ENCODE measurements at places on chromosomes 16 and 17. TPM values are rescaled to one million over a fixed set of nuclear protein-coding genes. Genes with fewer than 3 reads are reported as not detected.

DNA sequence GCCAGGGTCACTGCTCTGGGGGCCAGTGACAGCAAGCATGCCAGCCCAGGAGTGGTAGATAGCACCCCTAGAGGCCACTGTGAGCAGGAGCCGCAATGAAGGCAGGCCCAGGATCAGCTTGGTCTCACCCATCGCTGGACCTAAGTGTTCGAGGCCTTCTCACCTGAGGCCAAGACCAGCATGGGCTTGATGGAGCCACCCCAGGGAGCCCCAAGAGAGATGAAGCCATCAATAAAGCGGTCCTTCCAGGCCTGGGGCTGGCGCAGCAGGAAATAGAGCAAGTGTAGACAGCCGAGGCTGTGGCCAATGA is 1.8 kb downstream of the LCAT start:
- peaks cover 21% of the 10 kb centered on the region for H3K4me1 ChIP-seq
- peak; percentile 81 for DNase-seq
- H3K4me3 ChIP-seq, result no peak overlapping the region

DNA sequence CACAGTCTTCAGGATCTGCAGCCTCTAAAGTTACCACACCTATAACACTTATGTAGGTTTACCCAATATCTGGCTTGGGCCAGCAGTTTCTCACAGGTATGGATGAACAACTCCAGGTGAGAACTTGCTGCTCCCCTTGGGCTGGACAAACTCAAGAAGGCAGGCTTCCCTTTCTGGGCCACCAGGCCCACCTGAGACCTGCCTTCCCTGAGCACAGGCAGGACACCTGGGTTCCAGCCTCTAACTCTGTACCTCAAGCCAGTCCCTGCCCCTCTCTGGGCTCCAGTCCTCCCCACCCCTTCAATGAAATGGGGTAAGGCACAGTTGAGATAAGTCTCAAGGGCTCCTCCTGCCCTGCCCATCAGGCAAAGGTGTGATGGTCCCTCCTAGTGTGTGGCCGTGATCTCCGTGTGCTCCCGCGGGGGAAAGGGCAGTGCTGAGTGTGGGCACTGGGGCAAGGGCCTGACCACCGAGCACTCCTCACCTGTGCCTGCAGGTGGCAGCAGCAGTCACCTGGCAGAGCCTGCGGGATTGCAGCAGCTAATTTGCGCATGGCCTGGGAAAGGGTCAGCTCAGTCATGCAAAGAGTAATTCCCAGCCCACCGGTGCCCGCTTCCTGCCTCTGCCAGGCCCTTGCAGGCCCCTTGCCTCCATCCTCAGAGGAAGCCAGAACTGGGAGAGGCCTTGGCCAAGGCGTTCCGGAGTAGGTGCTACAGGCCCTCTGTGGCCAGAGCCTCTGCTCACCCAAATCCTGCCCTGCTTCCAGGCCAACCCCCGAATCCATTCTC is 28.2 kb upstream of the ADGRG1 start:
- H3K36me3 ChIP-seq, result peaks cover 15% of the 10 kb centered on the region
- H3K27ac ChIP-seq, result peak overlapping the region; percentile 95
- H3K27me3 ChIP-seq, result peaks cover 3% of the 10 kb centered on the region
- peak; percentile 80 for DNase-seq
- H3K4me3 ChIP-seq, result no peak overlapping the region
- H3K4me1 ChIP-seq, result peaks cover 41% of the 10 kb centered on the region

- H3K36me3 ChIP-seq, result peaks cover 89% of the 10 kb centered on the region
- DNase-seq, result no peak
- peaks cover 58% of the 10 kb centered on the region for H3K4me1 ChIP-seq
- H3K4me3 ChIP-seq, result no peak overlapping the region
These were observed 25.3 kb downstream of the CYLD start for GRCh38 chr16:50767197-50767596.

DNA sequence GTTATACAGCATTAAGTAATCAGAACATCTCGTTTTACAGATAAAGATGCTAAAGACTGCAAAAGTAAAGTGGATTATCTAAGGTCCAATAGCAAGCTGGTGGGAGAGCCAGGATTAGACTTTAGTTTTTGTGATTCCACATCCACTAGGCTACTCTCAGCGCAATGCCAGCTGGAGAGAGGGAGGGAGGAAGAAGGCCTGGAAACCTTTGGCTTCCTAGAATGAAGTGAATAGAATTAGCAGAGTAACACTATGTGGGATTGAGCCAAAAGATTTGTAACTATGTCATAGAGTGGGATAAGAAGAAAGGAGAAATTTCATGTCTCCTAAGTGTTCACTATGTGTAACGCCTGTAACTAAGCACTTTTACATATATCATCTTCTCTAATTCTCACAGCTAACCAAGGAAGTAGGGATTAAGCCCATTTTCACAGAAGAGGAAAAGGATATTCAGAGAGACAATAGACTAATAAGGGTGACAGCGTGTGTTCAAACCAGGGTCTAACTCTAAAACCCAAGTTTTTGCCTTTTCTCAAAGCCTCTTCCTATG is 25.4 kb upstream of the NSRP1 start:
- H3K27ac ChIP-seq, result no peak overlapping the region
- H3K4me1 ChIP-seq, result peaks cover 4% of the 10 kb centered on the region
- peaks cover 46% of the 10 kb centered on the region for H3K27me3 ChIP-seq
- no peak for DNase-seq
- no peaks in the 10 kb centered on the region for H3K36me3 ChIP-seq

DNA sequence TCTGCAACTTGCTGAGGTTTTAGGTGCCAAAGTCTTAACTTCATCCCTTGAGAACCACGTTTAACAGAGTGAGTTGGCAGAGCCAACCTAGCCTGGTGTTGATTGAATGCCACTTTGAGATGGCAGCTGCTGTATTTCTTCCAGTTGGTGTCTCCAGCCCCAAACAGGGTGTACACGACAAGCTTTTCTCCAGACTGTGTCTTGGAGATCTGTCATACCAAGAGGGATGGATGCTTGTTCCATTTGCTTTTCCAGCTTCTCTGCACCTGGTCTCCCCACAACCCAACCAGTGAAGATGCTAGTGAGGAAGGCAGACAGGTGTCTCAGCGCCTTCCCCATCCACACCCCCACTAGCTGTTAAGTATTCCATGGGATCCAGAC is 141.1 kb upstream of the HS3ST2 start:
- H3K4me1 ChIP-seq, result no peaks in the 10 kb centered on the region
- no peak overlapping the region for H3K4me3 ChIP-seq
- H3K36me3 ChIP-seq, result no peaks in the 10 kb centered on the region
- DNase-seq, result no peak
- H3K27me3 ChIP-seq, result no peaks in the 10 kb centered on the region
- H3K27ac ChIP-seq, result no peak overlapping the region

- DNase-seq, result no peak
- peaks cover 26% of the 10 kb centered on the region for H3K4me1 ChIP-seq
- peaks cover 22% of the 10 kb centered on the region for H3K36me3 ChIP-seq
- no peaks in the 10 kb centered on the region for H3K27me3 ChIP-seq
- H3K4me3 ChIP-seq, result no peak overlapping the region
These were observed 26.9 kb downstream of the ZNRF1 start for GRCh38 chr16:75025761-75026160.

DNA sequence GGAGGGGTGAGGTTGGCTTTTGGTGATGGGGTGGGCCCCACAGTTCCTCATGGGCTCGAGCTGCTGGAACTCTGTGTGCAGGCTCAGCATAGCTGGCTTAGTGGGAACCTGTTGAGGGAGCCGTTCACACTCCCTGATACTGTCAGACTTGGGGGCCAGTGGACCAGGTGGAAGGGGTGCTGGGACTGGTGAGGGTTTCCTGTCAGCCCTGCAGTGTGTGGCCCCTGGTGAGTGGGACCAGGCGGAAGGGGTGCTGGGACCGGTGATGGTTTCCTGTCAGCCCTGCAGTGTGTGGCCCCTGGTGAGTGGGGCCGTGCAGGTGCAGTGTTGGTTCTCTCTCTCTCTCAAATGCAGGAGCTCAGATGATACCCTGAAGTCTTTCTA is 45.1 kb upstream of the ZNF750 start:
- peaks cover 36% of the 10 kb centered on the region for H3K36me3 ChIP-seq
- DNase-seq, result peak; percentile 79
- peak overlapping the region; percentile 76 for H3K4me3 ChIP-seq

- DNase-seq, result peak; percentile 73
- no peak overlapping the region for H3K27ac ChIP-seq
- no peak overlapping the region for H3K4me3 ChIP-seq
- peaks cover 7% of the 10 kb centered on the region for H3K36me3 ChIP-seq
These were observed 17.0 kb downstream of the DUSP14 start for GRCh38 chr17:37506678-37507077.

DNA sequence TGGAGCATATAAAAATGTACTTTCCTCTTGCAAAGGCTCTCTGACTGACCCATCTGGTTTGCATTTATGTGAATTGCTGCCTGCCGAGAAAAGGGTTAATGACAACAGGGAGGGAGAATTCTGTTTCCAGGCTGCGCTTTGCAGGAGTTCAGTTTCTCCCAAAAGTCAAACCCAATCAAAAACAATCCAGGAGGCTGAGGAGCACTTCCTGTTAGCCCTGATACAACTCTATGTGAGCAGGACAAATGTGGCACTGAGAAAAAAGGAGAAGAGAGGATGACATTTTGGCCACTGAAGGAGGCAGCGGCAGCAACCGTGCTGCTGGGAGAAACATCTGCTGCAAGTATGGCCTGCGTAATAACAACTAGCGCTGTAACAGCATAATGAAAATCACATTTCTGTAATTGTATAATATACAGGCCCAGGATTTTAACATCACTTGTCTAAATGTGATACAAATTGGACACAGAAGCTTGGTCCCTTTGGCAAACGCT is 26.8 kb upstream of the ELAC2 start:
- no peak overlapping the region for H3K27ac ChIP-seq
- no peaks in the 10 kb centered on the region for H3K4me1 ChIP-seq
- DNase-seq, result no peak
- no peak overlapping the region for H3K4me3 ChIP-seq

DNA sequence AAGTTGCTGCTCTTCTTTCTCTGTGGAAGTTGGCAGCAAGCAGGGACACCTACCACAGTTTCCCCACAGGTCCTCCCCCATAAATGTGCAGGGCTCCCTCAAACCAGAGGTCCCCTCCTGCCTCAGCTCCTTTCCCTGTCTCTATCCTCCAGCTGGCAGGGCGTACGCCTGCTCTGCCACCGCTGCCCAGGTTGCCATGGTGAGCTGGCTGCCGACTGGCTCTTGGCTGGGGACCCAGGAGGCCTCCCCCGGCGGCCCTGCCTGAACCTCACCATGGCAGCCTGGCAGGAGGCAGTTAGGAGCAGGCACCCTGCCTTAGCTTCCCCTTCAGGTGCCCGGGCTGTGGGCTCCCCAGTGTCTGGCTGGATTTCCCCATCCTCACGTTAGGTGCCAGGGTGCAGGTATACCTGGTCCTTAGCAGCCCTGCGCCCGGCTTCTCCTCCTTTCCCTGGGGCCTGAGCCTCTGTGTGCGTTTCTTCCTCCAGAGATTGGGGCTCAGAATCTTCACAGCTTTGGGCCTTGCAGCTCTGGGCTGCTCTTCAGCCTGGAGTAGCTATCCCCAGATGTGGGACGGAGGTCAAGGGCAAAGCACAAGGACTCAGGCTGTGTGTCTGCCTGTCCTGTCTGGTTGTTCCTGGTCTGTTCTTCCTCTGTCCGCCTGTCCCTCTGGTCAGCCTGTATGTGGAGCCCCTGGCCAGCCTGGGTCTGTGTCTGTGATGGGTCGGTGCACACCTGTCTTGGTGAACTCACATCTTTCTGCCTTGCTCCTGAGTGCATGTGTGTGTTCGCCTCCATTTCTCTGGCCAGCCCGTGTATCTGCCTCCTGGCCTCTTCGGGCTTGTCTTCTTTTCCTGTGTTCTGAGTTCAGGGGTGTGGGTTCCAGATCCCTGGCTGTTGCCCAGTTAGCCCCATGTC is 15.7 kb downstream of the GJD3 start:
- H3K27ac ChIP-seq, result peak overlapping the region; percentile 53
- no peak overlapping the region for H3K4me3 ChIP-seq
- peaks cover 23% of the 10 kb centered on the region for H3K36me3 ChIP-seq

DNA sequence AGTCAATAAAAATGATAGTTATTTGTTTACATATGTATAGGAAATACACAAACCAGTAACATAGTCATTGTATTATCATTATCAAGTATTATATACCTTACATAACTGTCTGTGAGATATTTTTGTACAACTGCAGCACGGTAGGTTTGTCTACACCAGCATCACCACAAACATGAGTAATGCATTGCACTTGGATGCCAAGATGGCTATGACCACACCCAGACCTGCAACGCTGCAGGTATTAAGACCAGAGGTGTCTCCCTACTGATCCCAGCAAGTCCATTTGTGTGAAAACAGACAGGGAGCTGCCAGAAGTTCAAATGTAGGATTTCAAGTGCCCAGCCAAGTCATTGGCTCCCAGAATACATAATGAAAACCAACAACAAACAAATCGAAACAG is 34.2 kb upstream of the NOS2 start:
- H3K27ac ChIP-seq, result no peak overlapping the region
- no peaks in the 10 kb centered on the region for H3K27me3 ChIP-seq
- no peaks in the 10 kb centered on the region for H3K36me3 ChIP-seq
- peaks cover 3% of the 10 kb centered on the region for H3K4me1 ChIP-seq

- DNase-seq, result no peak
- no peak overlapping the region for H3K4me3 ChIP-seq
- no peak overlapping the region for H3K27ac ChIP-seq
- no peaks in the 10 kb centered on the region for H3K4me1 ChIP-seq
These were observed 2.0 kb downstream of the CACNA1H start for GRCh38 chr16:1154887-1155331.

- peaks cover 13% of the 10 kb centered on the region for H3K36me3 ChIP-seq
- H3K27ac ChIP-seq, result peak overlapping the region; percentile 97
- H3K27me3 ChIP-seq, result peaks cover 2% of the 10 kb centered on the region
- H3K4me3 ChIP-seq, result peak overlapping the region; percentile 95
- H3K4me1 ChIP-seq, result peaks cover 33% of the 10 kb centered on the region
- peak; percentile 82 for DNase-seq
These were observed 3.3 kb downstream of the HOXB2 start for GRCh38 chr17:48541577-48542113.

Gene TBX21
- 66.4 TPM for total RNA-seq

Gene ANKRD40CL
- not detected for total RNA-seq

Gene CCDC182
- not detected for total RNA-seq

Data from activated CD4-positive, alpha-beta T cell treated with anti-CD3 and anti-CD28 coated beads, Interleukin-2, amount 10 ng/mL, durations not matched to agents 24 days and 14 days (primary cell).